Tibial artery (tissue), 4 donors: ENCODE measurements at places on chromosomes 1 and 21.

GRCh38 chr21:28294051-28294450 is 698.6 kb downstream of the LTN1 start:
- DNase-seq, result no peak

GRCh38 chr1:195740862-195741261 is 867.4 kb downstream of the KCNT2 start:
- DNase-seq, result no peak

GRCh38 chr1:220113136-220113695 is 19.3 kb downstream of the IARS2 start:
- DNase-seq, result no peak

DNA sequence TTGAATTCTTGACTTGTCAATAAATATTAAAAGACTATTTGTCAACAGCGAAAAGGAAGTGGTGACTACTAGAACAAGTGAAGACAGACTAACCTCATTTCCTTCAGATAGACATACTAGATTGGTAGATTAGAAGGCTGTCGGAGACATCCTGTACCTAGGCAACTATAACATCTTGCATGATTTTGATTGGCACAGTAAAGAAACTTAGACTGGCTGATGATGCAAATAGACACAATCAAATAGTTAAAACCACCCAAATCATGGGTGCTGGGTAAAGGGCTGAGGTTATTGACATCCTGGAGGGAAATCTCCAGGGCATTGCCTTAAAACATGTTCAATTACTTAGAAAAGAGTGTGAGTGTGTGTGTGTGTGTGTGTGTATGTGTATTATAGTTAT is 85.9 kb upstream of the EDEM3 start:
- no peak for DNase-seq

GRCh38 chr1:91791691-91792488 is 94.1 kb downstream of the TGFBR3 start:
- DNase-seq, result no peak

DNA sequence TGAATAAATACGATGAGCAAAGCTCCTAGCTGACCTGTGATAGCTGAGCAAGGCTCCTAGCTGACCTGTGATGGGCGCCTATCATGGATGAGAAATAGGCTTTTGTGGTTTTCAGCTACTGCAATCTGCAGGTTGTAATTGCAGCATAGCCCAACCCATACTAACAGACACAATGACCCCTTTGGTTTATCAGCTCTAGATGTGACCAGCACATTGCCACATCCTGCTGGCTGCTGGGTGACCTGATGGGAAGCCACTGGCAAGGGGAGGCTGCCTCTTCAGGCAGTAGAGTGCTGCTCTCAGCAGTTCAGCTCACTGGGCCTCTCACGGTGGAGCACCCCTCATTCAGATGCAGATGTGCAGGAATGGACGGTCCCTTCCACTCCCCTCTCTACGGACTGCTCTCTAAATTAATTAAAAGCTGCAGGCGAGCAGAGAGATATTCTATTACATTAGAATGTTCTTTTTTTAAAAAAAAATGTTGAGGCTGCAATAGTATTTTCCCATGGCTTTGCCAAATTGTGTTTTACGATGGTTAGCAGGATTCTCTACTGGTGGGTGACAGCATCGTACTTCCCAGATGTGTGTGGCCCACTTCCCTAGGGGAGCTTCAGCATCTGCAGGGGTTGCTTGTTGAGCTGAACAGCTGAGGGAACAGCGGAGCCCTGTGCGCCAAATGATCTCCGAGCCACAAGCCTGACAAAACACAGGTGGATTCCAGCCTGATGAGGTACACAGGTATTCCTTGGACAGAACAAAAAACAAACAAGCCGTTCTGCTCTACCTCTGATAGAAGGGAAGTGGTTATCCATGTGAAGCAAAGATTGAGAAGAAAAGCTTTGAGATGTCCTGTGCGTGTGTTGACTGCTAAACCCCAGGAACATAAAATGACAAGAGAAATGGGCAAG is 65.0 kb downstream of the SYT6 start:
- DNase-seq, result no peak

GRCh38 chr1:24443241-24443656 is 27.6 kb downstream of the NIPAL3 start:
- DNase-seq, result no peak

GRCh38 chr1:159171254-159171687 is at the start of gene CADM3:
Gene CADM3, plus strand, starts transcription at chr1:159171615. Its CDS starts 151 bp downstream, at chr1:159171766.
- DNase-seq, result no peak

GRCh38 chr21:46066591-46067331 is 31.2 kb upstream of the COL6A2 start:
- DNase-seq, result peak; percentile 79

GRCh38 chr1:20640183-20640597 is 6.9 kb downstream of the PINK1 start:
- DNase-seq, result no peak

GRCh38 chr21:28991861-28992525 is 684 bp downstream of the LTN1 start:
- no peak for DNase-seq

DNA sequence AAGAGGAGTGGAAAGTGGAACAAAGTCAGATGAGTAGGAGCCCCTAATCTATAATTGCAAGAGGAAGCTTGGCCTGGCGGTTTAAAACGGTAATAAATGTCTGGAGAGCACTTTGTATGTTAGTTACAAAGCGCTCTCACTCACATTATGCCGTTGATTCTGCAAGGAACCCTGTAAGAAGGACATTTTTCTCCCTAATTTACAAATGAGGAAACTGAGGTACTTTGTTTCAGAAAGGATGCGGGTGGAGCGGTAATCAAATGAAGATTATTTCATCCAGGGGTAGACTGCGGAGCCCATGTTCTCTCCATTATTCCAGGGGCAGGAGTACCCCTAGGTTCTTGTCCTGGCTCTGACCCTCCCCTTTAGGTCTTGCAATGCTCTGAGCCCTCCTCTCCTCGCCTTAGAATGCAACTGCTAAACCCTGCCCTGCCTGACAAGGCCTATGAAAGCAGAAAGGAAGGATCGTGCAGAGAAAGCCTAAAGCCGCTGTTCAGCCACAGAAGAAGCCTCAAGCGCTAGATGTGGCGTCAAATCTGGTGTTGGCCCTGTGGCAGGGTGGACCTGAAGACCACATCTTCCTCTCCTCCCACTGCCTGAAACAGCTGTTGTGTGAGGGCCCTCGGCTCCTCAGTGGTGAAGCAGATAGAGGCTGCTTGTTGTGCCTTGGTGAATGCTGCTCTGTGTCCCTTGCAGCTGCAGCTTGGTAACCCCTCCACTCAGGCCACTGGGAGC is 588 bp upstream of the PACC1 start:
- DNase-seq, result no peak

DNA sequence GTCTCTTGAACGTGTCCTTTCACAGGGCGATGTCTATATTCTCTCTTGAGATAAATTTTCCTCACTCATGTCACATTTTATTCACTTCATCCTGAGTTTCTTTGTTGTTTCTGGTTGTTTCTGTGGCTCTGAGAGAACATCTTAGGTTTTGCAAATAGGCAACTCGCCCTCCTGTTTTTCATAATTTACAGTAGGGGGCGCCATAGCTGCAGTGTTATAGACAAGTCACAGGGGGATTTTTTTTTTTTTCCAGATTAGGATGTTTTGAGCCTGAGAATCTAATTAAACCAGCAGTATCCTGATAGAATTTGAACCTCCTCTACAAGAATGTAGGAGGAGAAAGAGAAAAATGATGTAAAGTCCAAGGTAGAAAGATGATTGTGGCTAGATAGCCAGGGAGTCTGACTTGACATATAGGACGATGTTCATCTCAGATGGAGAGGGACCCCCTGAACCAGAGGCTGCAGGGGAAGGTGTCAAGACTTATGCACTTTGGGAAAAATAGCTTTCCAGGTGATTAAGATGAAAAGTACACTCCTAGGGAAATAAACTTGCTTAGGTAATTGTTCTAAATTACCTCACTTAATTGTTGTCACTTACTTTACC is 76.3 kb downstream of the ZP4 start:
- no peak for DNase-seq

- DNase-seq, result no peak
Measured at GRCh38 chr1:176450526-176450925, 12.4 kb upstream of the PAPPA2 start.

DNA sequence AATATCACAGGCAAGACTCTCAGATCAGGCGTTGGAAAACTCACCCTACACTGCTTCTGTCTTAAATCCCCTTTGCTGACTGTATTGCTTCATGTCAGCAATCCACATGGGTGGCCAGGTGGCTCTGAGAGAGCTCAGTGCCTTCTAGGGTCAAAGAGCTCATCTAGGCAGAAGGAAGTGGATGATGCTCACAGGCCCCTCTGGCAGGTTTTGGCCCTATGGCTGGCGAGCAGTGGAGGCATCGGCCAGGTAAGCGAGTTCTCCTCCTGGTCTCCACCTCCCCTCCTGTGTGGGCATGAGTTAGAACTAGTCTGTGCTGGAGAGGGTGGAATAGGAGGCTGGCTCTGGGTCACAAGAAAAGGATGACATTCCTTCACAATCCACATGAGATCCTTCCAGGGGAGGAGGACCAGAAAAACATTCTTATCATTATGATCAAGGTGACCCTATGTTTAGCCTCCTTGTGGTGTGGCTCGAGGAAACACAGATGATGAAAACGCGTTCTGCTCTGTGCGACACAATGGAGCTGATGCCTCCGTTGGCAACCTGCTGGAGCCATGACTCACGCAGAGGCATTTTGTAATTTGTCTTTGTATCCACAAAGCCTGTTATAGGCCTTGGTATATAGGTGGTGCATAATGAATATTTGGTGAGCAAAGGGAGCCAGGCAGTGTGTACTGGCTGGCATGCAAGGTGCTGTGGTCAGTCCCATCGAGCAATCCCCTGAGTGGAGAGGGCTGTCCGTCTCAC is 264.6 kb upstream of the RAB4A start:
- DNase-seq, result peak; percentile 31

- no peak for DNase-seq
Measured at GRCh38 chr1:214123061-214123784, 135.4 kb downstream of the PROX1 start.

DNA sequence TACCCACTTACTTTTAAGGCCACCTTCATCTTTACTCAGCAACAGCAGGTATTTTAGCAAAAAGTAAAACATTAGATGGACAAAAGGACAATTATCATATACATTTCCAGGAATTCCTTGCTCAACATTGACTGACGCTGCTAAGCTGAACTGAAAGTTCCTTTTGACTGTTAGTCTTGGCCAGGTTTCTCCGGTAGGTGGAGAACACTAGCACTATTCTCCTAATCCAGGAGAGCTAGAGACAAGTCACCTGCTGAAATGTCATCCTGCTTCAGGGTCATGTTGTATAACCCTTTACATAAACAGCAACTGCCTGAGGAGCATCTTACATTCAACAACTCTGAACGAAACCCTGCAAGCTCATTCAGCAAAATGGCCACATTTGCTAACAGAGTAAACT is 109.0 kb upstream of the ESRRG start:
- no peak for DNase-seq

GRCh38 chr1:47991187-47991586 is 6.0 kb downstream of the TRABD2B start:
- no peak for DNase-seq

DNA sequence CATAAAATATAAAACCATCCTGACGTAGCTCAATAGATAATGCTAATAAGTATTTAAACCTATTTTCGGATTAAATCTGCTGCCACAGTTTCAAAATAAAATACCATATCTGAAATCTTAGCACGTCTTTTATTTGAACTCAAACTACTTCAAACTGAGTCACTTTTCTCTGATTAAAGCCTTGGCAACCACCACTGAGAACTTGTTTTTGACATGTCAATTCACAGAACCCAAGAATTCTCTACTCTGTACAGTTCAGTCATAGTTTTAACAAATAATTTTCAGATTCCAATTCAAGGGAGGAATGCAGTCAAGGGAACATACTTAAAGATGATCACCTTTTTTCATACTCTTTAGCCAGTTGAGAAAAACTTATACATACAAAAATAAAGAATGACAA is 643.2 kb downstream of the KCNT2 start:
- DNase-seq, result no peak

GRCh38 chr21:43614839-43615238 is 44.4 kb downstream of the HSF2BP start:
- DNase-seq, result no peak

GRCh38 chr1:112027696-112028095 is 38.2 kb upstream of the KCND3 start:
- DNase-seq, result no peak

DNA sequence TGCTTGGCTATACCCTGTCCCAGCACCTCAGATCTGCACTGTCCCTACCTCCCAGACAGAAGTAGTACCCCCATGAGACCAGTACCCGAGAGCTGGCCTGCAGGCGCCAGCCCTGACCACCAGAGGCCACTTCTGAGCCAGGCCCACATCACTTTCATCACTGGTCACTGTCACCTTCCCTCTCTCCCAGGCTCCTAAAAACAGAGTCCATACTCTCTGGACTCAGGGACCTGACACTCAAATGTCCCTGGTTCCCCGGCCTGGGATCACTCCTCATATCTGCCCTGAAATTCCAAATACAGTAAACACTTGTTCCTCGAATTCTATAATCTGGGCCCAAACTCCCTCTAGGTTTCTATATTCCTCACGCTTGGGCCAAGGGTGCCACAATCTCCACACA is 18.7 kb downstream of the TMEM53 start:
- DNase-seq, result no peak

DNA sequence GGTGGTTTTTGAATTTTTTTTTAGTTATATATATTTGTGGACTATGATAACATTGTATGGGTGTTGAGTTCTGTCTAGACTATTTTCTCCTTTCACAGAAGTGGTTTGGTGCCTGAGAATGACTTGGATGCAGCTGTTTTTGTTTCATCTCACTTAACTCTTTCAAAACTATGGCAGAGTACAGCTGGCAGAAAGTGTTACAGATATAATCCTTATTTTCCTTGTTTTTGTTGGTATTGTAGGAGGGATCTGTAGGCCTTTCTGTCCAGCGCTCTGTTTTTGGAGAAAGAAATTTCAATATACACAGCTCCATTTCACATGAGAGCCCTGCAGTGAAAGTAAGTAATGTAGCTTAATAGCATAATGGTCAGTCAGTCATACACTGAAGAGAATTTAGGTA is 13.1 kb downstream of the CDC7 start:
- DNase-seq, result no peak

- DNase-seq, result no peak
Measured at GRCh38 chr1:20058531-20058930, 11.5 kb upstream of the PLA2G5 start.

DNA sequence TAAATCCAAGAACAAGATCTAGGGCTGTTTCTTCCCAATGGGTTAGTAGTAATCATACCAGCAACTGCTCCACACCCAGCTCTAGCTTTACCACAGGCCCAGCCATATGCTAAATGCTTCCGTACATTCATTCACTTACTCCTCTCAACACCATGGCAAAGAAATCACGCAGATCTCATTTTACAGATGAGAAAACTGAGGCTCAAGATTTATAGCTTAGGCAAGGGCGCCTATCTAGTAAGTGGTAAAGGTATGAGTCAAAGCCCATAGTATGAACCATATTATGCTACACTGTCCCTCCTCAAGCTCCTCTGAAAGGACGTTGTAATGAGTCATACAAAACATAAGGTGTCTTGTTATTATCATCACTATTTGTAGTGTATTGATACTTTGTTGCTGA is 82.2 kb downstream of the NIBAN1 start:
- DNase-seq, result no peak

GRCh38 chr1:12600880-12601633 is 17.0 kb downstream of the DHRS3 start:
- peak; percentile 79 for DNase-seq

GRCh38 chr1:147821883-147822282 is 61.5 kb upstream of the GJA5 start:
- no peak for DNase-seq
